ENCODE measurements at places on chromosomes 2 and 18.

- no peak for DNase-seq
These were observed 1093.6 kb downstream of the SUCLG1 start for GRCh38 chr2:83365476-83365875.

DNA sequence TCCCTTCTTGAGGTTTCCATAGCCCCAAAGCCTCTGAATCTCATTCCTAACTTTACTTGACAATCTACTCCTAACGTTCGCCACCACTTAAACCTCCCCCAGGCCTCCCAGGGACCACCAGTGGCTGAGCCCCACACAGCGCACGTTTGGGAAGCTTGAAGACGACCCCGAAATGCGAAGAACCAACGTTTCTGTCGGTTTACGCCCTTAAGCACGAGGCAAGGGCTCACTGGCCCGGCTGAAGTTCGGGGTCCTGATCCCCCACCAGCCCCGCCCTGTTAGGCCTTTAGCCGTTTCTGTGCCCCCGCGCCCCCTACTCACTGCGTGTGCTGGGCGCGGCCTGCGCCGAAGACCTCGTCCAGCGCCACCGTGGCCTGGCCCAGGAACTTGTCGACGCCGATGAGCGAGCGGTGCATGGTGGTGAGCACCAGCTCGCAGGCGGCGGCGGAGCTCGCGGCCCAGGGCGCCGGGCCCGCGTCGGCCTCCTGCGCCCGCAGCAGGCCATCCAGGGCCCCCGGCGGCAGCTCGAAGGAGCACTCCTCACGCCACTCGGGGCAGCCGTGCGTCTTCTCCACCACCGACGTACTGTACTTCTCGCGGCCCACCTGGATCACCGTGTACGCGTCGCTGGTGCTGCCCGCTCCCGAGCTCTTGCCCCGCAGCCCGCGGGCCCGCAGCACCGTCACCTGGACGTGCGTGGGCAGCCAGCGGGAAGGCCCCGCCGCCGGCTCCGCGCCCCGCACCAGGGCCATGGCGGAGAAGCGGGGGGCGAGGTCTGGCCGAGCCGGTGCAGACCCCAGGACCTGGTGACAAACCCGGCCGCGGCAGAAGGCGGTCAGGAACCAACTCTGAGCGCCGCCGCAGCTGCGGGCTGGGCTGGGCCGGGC lies 479 bp downstream of the RAB11FIP5 start:
- DNase-seq, result peak; percentile 44

DNA sequence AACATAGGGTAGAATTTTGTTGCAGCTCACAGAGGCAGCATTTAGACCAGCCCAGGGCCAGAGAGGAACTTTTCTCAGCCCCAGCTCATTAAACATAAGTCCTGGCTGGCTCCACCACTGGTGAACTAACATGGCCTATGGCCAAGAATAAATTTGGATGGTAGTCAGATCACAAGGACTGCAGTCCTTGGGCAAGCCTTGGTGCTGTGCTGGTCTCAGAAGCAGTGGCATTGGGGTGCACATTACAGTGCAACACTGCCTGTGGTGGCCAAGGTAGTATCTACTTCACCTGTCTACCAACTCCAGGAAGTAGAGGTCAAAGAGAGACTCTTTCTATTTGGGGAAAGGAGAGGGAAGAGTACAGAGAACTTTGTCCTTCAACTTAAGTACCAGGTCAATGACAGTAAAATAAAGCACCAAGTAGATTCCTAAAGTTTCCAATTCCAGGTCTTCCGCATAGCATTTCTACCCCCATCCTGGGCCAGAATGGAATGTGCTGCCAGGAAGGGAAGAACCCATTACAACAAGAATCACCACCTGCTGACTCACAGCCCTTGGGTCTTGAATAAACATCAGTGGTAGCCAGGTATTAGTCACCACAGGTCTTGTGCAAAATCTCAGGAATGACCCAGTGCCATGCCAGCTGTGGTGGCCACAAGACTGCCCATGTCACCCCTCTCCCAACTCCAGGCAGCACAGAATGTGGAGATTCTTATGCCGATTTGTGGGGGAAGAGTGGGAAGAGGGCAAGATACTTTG lies 155.4 kb upstream of the FSIP2 start:
- DNase-seq, result peak; percentile 99

- no peak for DNase-seq
These were observed 119.5 kb downstream of the NUP35 start for GRCh38 chr2:183243758-183244157.

DNA sequence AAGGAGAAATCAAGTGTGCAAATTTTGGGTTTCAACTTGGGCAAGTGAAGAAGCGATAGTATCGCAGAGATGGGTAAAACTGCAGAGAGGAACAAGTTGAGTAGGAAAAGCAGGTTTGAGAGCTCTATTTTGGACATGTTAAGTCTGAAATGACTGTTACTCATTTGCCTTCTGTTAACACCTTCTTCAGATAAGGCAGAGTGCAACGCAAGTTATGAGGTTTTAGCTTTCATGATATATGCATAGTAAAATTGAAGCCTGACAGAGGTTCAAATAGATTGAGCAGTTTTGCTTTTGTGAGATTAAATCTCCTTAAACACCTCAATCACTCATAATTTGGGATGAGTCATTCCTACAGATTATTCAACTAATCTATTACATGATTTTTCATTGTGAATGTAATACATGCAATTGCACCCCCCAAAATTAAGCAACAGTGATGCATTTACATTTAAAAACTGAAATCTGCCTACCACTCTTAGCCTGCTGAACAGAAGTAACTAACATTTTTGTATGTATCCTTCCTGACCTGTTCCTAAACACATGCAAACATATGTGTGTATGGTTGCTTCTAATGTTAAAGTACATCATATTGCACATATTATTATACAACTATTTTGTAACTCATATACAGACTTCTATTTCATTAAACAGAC lies 575.4 kb downstream of the ARHGAP15 start:
- DNase-seq, result no peak

DNA sequence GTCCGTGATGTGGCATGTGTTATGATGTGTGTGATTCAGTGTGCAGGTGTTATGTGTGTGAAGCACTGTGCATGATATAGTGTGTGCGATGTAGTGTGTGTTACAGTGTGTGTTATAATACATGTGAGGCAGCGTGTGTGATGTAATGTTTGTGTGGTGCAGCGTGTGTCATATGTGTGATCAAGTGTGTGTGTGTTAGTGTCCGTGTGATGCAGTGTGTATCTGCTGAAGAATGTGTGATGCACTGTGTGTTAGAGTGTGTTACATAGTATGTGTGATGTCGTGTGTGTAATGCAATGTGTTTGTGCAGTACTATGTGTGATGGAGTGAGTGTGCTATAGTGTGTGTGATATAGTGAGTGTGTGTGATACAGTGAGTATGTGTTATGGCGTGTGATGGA lies 182.8 kb upstream of the SOX11 start:
- no peak for DNase-seq

GRCh38 chr18:63187791-63188460 lies 131.6 kb downstream of the BCL2 start:
- DNase-seq, result no peak

- peak; percentile 73 for DNase-seq
These were observed 3.5 kb upstream of the BCL2 start for GRCh38 chr18:63322908-63323634.

GRCh38 chr2:121049131-121049530 lies 235.9 kb downstream of the TFCP2L1 start:
- DNase-seq, result peak; percentile 31

DNA sequence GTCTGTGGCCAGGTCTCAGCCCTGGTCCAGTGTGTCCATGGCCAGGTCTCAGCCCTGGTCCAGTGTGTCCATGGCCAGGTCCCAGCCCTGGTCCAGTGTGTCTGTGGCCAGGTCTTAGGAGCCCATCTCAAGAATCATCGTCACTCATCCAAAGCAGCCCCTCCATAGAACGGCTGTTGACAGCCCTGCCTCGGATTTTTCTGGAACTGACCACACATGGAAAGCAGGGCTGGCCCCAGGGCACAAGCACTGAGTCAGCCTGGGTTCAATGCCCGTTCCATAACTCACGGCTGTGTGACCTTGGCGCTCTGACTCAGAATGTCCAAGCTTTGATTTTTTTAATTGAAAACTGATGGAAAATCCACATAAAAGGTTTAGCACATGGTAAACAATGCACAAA lies 59.9 kb upstream of the SNTG2 start:
- peak; percentile 24 for DNase-seq

GRCh38 chr2:98086491-98087446 lies at the start of gene VWA3B:
Gene VWA3B (plus strand): TSS chr2:98087167. CDS start chr2:98093093, 5,926 bp downstream.
- peak; percentile 53 for DNase-seq

GRCh38 chr18:54919412-54919811 lies 39.8 kb downstream of the CCDC68 start:
- DNase-seq, result no peak

- no peak for DNase-seq
These were observed 221.4 kb downstream of the CMPK2 start for GRCh38 chr2:6644261-6644660.

DNA sequence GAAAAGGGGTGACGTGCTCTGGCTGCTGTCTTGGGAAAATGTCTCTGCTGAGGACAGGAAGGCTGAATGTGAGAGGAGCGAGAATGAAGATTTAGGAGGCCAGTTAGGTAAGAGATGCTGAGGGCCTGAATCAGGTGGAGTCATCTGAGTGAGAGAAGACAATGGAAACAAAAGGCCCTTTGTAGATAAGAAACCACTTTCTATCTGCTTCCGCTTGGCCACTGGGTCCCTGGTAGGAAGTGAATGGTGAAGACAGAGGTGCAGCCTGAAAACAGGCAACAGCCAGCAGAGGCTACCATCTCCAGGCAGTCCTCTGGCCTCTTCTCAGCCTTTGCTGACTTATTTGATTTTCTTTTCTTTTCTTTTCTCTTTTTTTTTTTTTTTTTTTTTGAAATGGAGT lies 374.0 kb upstream of the SLC14A2 start:
- no peak for DNase-seq

DNA sequence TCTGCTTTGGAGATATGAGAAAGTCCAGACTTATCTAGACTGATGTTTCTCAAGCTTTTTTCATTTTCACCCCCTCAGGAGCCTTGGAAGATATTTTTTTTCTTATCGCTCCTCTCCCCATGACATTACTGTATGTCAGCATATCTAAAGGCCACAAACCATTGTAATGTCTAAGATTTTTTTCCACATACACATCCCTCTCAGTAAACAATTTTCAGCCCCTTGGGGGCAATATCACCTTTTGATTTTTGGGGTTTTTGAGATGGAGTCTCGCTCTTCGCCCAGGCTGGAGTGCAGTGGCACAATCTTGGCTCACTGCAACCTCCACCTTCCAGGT lies 60.3 kb upstream of the REL start:
- DNase-seq, result no peak

DNA sequence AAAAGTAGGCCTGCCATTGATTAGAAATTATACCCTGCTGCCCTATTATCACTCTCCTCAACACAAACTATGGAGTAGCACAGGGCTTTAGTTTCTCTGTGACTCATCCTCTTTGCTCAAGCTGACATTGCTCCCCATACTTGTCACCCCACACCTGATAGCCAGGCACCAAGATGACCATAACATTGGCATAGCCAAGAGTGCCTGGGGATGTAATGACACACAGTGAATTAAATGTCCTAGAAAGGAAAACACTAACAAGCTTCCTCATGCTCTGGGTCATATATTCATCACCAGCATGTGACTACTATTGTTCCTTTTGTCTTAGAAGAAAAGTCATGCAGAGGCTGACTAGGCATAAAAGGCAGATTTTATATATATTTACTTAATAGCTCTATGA lies 137.8 kb upstream of the RND3 start:
- peak; percentile 98 for DNase-seq

DNA sequence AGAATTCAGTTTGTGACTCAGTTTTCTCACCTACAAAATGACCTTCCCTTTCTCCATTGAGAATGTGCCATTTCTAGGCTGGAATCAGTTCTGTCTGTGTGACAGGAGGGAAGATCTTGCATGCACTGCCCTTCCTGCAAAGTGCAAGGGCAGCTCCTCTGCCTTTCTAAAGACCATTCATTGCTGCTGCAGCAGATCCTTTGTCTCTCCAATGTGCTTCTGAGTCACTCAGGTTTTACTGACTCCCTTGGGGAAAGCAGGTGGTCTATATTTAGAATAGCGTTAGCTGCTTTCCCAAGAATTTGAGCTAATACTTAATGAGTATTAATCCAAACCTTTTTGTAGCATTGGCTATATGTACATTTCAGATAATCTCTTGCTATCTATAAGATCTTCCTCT lies 62.5 kb downstream of the DAW1 start:
- no peak for DNase-seq

DNA sequence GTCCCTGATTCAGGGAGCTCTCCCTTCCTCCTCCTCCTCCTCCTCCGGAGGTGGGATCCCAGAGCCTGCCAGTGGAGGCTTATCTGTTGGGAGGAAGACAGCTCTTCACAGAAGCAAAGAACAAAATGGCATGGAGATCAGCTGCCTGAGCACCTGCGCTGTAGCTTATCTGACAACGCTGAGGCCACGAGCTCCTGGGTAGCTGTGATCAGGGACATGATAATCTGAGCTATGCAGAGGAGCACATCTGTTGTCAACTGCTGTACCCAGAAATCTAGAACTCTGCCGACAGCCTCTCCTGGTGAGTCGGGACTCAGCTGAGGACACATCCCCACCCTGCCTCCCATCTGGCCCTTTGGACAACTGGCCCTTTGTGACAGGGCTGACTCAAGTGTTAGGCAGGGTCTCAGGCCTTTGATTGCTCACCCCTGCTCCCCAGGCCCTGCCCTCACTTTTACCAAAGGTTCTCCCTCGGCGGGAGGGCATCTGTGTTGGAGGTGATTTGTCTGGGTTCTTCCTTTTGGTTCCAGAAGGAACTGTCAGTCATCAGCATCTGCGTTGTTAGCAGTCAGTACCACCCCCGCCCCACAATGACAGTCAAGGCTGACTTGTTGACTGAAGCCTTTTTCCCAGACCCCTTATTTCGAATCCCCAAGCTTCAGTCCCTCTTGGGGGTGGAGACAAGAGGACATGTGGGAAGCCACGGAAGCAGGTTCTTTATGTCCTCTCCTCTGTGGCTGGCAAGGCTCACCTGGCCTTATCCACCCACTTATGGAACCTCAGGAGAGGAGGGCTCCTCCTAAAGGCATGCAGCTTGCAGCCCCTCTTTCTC lies 5.9 kb upstream of the CNNM3 start:
- DNase-seq, result no peak

DNA sequence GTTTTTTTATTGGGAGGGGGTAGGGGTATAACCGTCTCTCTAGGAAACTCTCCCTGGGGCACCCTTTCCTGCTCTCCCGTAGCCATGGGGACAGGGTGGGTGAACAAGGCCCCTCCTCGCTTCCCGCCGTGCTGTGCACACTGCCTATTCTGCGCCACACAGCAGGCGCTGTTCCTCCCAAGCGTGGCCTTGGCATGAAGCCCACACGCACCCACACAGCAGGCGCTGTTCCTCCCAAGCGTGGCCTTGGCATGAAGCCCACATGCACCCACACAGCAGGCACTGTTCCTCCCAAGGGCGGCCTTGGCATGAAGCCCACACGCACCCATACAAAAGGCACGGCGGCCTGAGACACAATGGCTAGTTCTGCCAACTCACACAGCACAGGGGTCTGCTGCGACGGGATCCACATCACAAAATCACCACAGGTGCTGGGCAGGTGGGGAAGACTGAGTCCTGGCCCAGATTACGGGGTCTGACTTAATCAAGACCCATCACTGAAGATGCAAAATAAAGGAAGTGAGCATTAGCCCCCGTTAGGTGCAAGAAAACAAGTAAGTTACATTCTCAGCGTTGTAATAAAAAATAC lies 46.6 kb upstream of the TPO start:
- peak; percentile 11 for DNase-seq

GRCh38 chr18:59570101-59570775 lies 127.0 kb downstream of the CCBE1 start:
- DNase-seq, result no peak

- DNase-seq, result no peak
These were observed 46.7 kb downstream of the KIDINS220 start for GRCh38 chr2:8790739-8791162.

GRCh38 chr2:38129987-38130386 lies 54.0 kb upstream of the CYP1B1 start:
- DNase-seq, result no peak

GRCh38 chr2:132971310-132972061 lies 301.5 kb upstream of the LYPD1 start:
- no peak for DNase-seq

All from kidney tubule cell (primary cell).